ENCODE measurements at places on chromosomes 6 and 20.

DNA sequence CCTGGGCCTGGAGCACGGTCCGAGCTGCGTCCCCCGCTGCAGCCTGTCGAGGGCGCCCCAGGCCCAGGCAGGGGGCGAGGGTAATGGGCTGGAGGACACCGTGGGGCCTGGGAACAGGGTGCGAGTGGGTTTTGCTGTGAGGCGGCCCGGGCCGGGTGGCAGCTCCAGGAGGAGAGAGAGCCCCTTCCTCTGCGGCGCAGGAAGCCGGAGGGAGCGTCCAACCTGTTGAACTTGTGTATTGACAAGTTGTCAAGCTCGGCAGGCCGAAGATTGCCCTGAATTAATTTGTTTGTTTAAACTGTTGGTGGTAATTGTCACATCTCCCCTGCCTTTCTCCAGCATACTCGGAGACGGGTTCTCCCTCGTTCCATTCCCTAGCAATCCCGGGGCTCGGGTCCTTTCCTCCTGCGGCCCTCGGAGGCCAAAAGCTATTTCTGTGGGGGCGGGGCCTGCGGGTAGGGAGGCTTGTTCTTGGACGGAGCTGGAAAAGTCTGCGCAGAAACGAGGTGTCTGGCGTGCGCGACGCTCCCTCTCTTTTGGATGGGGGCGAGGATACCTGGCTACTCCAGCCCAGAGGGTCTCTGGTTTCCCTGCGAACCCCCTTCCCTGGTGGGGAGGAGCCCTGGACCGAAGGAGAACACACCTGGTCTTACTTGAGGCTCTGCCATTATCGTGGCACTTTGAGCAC lies 9.9 kb downstream of the NR2E1 start:
- DNase-seq = no peak

- no peak for DNase-seq
Observed at GRCh38 chr20:47907031-47907675, 121.9 kb upstream of the SULF2 start.

DNA sequence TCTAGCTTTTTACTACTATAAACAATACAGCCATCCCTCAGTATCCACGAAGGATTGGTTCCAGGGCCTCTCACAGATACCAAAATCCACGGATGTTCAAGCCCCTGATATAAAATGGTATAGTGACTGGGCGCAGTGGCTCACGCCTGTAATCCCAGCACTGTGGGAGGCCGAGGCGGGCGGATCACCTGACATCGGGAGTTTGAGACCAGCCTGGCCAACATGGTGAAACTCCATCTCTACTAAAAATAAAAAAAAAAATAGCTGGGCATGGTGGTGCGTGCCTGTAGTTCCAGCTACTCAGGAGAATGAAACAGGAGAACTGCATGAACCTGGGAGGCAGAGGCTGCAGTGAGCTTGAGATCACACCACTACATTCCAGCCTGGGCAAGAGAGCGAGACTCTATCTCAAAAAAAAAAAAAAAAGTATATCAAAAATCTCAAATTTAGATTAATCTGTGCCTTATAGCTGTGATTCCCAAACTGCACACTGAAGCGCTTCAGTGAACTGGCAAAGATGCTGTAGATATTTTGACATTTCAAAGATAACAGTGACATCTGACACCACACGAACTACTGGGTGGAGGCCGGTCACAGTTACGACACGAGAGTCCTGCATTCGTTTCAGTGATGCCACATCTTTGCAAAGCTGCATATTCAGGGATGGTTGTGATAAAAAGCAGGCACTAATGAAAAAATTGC lies 38.3 kb downstream of the MRS2 start:
- DNase-seq = peak; percentile 30

DNA sequence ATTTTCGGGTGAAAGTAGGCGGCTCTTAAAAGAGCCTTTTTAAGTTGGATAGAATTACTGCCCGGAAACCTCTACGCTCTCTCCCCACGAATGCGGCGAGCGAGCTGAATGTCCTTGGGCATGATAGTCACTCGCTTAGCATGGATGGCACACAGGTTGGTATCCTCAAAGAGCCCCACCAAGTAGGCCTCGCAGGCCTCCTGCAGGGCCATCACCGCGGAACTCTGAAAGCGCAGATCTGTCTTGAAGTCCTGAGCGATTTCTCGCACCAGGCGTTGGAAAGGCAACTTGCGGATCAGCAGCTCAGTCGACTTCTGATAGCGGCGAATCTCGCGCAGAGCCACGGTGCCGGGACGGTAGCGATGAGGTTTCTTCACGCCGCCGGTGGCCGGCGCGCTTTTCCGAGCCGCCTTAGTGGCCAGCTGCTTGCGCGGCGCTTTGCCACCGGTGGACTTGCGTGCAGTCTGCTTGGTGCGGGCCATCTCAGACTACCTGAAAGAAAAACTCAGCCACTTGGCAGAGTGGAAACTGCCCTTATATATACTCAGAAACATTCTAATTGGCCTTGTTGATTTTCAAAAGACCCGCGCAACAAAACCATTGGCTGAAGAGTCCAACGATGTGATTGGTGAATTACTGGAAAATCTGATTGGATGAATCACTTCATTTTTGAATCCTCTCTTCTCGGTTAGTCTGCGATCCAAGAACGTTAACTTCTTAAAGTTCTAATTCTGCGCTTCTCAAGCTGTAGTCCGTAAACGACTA lies 93.9 kb upstream of the BTN3A2 start:
- DNase-seq = no peak

DNA sequence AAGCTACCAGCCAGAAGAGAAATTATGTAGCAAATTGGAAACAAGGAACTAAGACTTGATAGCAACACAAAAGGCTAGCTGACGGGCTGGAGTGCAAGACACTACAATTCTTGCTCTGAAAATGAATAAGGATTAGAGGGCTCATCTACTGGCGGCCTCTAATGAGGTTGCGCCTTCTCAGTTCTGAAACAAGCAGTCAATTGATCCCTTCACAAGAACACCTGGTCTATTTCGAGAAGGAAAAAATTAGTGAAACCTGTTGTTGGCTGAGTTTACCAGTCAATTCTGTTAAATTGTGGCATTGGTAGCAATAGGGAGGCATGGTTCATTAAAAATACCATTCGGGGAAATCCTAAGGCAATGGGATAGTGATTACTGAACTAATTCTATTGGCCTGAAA lies 74.8 kb upstream of the JARID2 start:
- DNase-seq = no peak
